Naive thymus-derived CD8-positive, alpha-beta T cell (primary cell): ENCODE measurements at places on chromosomes 7 and 10. TPM values are rescaled to one million over a fixed set of nuclear protein-coding genes. Genes with fewer than 3 reads are reported as not detected.

- DNase-seq, result no peak
Observed at GRCh38 chr7:47149208-47149839, 432.6 kb downstream of the TNS3 start.

DNA sequence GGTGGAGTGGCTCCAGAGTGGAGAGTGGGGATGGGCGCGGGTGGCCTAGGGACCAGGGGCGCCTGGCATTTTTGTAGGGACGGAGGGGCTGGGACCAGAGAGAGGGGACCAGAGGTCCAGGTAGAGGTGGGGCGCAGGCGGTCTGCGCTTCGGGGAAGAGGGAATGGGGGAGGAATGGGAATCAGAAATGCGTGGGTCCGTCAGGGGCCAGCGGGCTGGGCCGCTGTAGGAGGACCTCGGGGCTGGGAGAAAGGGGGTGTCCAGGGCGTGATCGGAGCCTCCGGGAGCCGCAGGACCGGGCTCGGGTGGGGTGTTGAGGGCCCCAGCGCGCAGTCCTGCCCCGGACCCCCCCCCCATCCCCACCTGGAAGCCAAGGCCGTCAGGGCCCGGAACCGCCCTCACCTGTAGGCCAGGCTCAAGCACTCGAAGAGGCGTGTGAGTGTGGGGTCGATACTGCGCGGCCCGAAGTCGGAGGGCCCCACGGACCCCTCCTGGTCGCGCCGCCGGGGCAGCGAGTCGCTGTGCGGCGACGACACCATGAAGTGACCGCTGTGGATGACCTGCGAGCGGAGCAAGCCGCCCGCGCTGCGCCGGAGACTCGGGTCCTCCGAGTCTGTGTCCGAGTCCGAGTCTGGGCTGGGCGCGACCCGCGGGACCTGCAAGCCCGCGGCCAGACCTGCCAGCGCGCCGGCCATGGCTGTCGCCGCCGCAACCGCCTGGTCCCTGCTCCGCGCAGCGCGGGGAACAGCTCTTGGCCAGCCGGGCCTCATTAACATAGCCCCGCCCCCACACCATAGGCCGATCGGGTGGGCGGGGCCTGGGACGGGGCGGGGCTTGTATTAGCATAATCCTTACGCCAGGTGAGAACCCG, at the start of gene MLXIPL:
Gene MLXIPL, minus strand, starts transcription at position 725 of the 871 bp plus-strand sequence. Its CDS starts 30 bp downstream, at position 695.
- no peak for DNase-seq

- peak; percentile 57 for DNase-seq
Observed at GRCh38 chr7:100119970-100120732, 717 bp downstream of the CNPY4 start.

DNA sequence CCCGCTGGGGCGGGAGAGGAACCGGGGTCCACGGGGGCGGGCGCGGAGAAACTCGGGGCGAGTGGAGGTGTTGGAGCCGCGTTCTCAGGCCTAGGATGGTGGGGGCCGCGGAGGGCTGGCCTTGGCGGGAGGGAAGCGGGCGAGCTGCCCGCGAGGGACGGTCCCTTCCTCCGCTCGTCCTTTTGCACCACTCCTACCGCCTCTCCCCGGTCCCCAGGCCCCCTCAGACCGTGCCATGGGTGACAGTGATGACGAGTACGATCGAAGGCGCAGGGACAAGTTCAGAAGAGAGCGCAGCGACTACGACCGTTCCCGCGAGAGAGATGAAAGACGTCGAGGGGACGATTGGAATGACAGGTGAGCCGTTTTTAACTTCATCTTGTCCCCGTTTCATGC, 451 bp downstream of the SRRT start:
- no peak for DNase-seq

GRCh38 chr7:645606-646005, 80.9 kb upstream of the DNAAF5 start:
- no peak for DNase-seq

- no peak for DNase-seq
Observed at GRCh38 chr7:123230603-123231002, 30.8 kb upstream of the SLC13A1 start.

DNA sequence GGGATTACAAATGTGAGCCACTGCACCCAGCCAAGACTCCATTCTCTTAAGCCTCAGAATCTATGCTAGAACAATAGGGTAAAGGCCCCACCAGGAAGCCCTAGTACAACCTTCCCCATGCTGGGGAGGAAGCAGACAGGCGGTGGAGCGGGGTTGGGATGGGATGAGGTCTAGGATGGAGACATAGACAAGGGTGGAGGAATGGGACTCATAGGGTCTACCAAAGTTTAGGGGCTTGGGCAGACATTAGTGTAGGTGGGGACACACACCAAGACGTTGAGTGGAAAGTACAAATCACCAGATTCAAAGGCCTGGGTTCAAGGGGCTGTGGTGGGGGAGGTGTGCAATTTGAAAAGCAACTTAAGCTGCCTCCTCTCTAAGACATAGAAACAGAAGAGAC, 19.3 kb downstream of the PRSS2 start:
- DNase-seq, result peak; percentile 66

DNA sequence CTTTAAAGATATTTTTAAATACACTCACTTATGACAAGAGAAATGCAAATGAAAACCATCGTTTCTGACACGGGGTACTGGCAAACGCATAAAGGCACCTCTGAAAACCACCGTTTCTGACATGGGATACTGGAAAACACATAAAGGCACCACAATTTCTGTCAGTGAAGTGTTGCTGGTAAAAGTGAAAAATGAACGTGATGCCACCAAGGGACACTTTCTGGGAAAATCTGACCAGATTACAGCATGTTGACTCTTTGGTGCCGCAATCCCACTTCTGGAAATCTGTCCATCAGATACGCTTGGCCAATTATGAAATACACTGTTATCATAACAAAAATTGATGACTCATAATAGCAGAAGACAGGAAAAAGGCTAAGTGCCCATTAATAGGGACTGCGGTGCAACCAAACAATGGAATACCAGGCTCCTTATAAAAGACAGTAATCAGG, 131.7 kb downstream of the ZMYND11 start:
- no peak for DNase-seq

- no peak for DNase-seq
Observed at GRCh38 chr10:47260505-47261111, 39.4 kb upstream of the GDF10 start.

DNA sequence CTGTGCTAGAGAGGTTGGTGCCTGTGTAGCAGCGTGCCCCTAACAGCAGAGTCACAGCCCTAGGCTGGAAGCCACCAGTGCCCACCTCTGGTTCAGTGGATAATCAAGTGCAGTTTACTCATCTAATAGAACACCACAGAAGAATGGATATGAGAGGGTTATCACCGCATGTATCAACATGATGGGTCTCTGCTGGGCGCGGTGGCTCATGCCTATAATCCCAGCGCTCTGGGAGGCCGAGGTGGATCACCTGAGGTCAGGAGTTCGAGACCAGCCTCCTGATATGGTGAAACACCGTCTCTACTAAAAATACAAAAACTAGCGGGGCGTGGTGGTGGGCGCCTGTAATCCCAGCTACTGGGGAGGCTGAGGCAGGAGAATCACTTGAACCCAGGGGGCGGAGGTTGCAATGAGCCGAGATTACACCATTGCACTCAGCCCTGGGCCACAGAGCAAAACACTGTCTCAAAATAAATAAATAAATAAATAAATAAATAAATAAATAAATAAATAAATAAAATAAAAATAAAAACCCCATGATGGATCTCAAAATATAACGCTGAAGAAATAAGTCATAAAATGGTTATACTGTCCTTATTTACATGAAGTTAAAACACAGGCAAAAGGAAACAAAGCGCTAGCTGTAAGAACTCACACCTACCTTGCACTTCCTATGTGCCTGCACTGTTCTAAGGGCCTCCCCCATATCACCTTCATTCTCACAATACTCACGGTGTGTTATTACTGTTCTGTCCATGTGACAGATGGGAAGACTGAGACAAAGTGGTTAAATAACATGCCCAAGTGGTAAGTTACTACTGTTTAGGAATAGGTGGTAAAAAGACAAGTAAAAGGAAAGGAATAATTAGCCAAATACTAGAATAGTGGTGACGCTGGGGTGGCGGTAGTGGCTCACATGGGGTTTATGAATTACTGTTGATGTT, 70.9 kb downstream of the AMZ1 start:
- DNase-seq, result no peak

DNA sequence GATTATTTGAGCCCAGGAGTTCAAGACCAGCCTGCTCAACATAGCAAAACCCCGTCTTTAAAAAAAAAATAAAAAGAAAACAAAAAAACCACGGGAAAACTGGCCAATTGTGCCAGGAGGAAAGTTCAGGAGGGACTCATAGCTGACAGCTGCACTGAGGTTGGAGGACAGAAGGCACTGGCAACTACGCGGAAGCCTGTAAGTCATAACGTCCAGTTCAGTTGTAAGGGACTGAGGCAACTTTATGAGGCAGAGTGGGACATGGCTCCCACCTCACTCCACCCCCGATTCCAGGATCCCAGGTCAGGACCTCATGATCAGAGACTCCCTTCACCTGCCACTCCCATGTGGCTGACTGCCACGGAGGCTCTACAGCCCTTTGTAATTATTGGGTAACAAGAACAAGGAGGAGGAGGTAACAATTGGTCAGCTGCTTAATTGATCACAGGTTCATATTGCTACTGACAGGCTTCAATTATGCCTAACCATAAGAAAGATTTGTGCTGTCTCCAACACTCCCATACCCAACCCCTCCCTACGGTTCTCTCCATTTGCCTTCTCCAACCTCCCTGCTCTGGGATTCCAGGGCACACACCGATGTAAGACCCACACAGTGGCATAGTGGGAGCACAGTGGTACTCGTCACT, 1.9 kb upstream of the CCL24 start:
- no peak for DNase-seq

GRCh38 chr7:110296321-110296720, 794.6 kb upstream of the LRRN3 start:
- DNase-seq, result no peak

- no peak for DNase-seq
Observed at GRCh38 chr10:71613261-71613777, 106.3 kb downstream of the C10orf105 start.

DNA sequence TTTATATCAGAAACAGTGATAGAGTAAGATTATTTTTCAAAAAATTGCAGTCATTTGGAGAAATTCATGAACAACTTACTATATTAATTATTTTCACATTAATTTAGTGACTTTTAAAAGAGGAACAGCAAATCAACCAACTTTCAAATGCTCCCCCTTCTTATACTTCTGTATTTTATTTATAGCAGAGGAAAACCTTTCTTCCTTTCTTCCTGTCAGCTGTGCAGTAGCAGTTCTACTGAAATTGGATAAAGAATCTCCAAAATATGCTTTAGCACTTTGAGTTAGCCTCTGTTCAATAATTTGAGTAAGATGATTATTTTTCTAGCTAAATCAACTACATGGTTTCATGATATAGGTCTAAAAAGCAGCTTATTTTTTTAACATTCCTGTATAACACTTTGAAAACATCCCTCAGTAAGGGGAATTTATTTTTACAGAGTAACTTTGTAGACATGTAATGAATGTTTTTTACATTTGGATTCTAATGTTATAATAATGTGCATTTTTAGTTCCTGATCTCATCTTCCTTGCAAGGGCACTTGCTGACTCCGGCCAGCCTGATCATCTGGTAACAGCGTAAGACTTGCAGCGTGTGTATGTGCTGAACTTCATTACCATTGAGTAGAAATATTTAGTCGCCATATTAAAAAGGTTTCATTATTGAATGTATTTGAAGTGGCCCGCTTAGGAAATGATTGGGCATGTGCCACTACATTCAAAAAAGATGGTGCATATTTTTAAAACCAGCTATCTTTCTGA, 158.3 kb upstream of the HDAC9 start:
- no peak for DNase-seq

GRCh38 chr7:155163696-155164095, 93.6 kb downstream of the HTR5A start:
- no peak for DNase-seq

DNA sequence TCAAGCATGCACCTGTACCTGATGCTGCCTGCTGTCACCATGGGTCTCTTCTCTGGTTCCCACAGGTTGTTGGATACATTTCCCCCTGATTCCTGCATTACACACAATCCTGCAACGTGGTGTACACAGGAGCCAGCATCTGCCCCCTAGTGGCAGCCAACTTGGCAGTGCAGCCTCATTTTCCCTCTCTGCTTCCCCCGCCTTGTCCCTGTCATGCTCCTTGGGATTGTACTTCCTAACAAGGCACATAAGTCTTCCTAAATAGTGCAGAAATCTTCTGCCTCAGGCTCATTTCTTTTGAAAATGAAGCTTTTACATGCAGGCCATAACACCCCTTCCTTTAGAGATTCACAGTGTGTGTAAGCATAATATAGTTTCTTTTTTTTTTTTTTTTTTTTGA, 387.5 kb downstream of the CCSER2 start:
- no peak for DNase-seq

GRCh38 chr7:101555921-101556275, 73.2 kb downstream of the MYL10 start:
- DNase-seq, result no peak

DNA sequence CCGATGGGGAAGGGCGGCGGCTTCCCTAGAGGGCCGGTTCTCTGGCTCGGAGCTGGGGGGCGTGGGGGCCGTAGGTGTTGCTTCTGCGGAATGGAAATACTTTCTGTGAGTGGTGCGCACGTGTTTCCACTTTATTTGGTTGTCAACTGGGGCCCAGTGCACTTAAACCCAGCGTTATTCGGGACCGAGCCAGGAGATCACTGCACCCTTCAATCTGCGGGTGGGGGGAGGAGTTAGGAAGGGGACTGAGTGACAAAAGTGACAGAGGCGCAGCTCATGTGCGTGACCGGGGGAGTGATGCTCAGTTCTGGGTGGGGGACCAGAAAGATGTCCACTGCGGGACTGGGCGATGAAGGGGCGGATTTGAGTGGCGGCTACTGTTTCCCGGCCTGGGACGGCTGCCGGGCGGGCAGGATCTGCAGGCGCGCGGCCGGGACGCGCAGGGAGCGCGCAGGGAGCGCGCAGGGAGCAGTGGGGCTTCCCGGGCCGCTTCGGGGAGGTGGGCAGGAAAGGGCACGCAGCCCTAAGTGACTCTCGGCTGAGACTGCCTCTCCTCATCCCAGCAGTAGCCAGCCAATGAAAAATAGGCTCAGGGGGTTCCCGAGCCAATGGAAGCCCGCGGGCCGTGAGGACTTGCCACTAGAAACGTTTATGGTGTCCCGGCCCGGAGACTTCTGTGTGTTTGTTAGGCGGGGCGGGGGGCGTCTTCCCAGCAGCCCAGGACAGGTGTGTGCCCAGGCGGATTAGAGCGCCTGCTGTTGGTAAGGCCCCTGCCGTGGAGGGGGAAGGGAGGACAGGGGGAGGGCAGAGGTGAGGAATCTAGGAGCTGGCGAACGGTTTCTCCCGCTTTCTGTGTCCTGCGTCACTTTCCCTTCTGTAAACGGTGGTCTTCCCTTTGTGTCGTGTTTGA, 54.3 kb upstream of the KDM7A start:
- DNase-seq, result peak; percentile 37

DNA sequence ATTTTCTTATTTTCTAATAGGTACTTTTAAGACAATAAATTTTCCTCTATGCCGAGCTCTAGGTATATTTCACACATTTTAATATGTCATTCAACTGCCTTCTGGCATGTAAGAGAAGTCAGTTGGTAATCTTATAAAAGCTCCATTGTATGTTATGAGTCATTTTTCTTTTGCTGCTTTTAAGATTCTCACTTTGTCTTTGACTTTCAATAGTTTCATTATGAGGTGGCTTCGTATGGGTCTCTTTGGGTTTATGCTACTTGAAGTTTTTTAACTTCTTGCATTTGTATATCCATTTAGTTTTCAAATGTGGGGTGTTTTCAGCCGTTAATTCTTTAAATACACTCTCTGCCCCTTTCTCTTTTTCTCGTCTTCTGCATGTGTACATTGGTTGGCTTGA, 80.5 kb downstream of the ABCA13 start:
- no peak for DNase-seq

The FAM200A gene
- total RNA-seq, result 8.6 TPM

The CCDC146 gene
- total RNA-seq, result 11.2 TPM

The TMEM139 gene
- 0.29 TPM for total RNA-seq

The ASB10 gene
- not detected for total RNA-seq

The PDE6C gene
- not detected for total RNA-seq

The NKX1-2 gene
- total RNA-seq, result not detected

The COL26A1 gene
- not detected for total RNA-seq

The WASHC2A gene
- total RNA-seq, result 62.8 TPM
